Thoracic aorta (tissue), 2 donors: ENCODE measurements at places on chromosomes 2 and 18. TPM values are rescaled to one million over a fixed set of nuclear protein-coding genes. Genes with fewer than 3 reads are reported as not detected.

- no peak for DNase-seq
Observed at GRCh38 chr2:208638059-208638458, 231.5 kb downstream of the PTH2R start.

DNA sequence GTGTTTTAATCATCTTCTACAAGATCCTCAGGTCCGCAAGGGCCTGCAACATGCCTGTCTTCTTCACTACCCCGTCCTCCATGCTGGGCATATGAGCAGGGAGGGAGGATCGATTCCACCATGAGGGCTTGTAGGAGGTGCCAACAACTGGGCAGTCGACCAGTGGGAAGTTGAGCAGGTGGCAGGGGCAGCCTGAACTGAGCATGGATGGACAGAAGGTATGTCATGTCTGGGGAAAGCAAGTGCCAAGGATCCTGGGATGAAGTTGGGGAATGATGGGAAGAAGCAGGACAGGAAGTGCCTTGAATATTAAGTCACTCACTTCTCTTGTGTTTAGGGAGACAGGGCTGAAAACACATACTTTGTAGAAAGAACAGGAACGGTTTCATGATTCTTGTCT, 44.7 kb downstream of the CTIF start:
- no peak for DNase-seq

DNA sequence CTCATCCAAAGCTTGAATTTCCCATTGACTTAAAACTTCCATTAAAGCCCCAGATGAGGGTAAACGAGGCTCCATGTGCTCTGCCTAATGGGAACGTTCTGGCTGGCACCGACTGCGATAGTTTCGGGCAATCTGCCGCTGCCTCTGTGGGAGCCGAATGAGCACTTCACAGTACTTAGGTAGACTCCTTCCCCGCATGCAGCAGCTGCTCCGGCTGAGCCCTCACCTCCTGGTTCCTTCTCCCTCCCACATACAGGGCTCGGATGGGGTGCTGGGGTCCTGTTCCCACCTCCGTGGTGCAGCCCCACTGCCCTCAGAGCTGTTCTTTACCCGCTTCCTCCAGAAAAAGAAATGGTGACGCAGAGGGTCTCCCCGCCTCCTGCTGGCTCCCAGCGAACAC, 476.5 kb upstream of the SALL3 start:
- DNase-seq, result no peak

- no peak for DNase-seq
Observed at GRCh38 chr2:43196768-43197587, 29.4 kb downstream of the ZFP36L2 start.

GRCh38 chr2:121133551-121134319, 151.3 kb downstream of the TFCP2L1 start:
- DNase-seq, result no peak

- no peak for DNase-seq
Observed at GRCh38 chr2:3930246-3930645, 226.9 kb downstream of the DCDC2C start.

DNA sequence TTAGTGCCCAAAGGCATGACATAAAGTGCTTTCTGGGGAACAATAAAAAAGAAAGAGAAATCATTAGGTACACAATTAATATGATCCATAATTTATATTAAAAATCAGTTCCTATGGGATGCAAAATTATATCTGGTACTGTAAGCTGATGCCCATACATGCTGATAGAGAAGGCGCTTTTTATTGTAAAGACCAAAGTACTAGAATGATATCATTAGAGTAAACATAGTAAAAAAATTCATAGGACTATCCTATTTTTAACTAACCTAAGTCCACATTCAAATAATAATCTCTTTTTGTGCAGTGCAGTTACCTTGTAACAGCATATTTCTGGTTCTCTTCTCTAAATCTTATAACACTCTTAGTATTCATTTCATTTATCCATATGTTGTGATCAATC, 252.2 kb downstream of the ASXL3 start:
- DNase-seq, result no peak

GRCh38 chr2:223090039-223090438, 38.0 kb downstream of the KCNE4 start:
- DNase-seq, result no peak

GRCh38 chr2:40281021-40281940, 170.6 kb downstream of the SLC8A1 start:
- no peak for DNase-seq

- no peak for DNase-seq
Observed at GRCh38 chr2:220001751-220002150, 374.3 kb downstream of the SLC4A3 start.

DNA sequence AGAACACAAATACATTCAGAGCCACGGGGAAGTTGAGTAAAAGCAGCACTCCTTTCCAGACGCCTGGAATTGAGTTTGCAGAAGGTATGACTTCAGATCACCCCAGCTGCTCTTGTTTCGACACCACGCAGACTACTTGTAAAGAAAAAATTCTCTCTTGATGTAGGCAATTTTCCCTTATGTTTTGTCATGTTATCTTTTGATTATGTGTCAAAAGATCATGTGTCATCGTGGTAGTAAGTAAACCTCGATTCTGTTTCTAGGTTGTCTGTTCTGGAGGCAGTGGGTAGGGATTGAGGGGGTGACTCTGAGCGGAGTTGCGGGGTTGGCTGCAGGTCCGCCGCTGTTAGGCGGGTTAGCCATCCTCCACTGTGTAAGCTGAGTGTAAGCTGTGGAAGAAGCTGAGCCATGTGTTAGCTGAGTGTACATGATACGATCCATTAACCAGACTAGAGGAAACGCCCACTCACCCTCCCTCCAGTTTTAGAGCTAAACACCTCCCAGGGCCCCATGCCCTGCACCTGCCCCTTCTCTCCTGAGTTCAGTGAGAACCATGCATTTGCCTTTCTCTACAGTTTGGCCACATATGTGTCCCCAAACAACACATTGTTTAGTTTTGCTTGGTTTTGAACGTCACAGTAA, 181.8 kb downstream of the SNTG2 start:
- no peak for DNase-seq

- no peak for DNase-seq
Observed at GRCh38 chr2:186636800-186637496, 47.1 kb downstream of the ITGAV start.

- DNase-seq, result no peak
Observed at GRCh38 chr2:58067001-58067400, 20.4 kb downstream of the VRK2 start.

DNA sequence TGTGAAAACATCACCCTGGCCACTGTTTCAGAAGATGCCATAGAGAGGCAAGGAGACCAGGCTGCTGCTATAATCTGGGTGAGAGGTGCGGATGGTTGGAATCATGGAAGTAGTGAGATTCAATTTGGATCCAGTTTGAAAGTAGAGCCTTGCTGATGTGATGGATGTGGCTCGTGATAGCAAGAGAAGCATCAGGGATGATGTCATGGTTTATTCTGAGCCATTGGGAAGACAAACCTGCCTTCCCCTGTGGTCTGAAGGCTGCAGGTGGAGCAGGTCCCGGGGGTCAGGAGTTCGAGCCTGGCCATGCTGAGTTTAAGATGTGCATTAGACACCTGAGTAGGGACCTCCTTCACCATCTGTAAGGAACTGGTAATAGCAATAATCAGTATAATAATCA, 49.6 kb upstream of the CHMP1B start:
- no peak for DNase-seq

DNA sequence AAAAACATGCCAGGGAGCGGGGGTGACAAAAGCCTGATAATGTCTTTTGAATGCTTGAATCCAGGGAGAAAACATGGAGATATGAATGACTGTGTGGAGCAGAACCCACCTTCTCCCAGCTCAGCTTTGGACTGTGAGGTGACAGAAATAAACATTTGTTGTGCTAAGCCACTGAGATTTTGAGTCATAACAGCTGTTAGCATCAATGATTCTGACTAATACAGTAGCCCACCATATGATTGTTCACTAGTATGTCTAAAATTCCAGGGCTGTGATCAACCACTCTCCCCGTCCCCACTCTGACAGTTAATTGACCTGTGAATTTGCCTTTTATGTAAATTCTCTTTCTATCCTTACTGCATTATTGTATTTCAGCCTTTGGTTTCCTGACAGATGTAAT, 69.1 kb downstream of the PDK1 start:
- no peak for DNase-seq

DNA sequence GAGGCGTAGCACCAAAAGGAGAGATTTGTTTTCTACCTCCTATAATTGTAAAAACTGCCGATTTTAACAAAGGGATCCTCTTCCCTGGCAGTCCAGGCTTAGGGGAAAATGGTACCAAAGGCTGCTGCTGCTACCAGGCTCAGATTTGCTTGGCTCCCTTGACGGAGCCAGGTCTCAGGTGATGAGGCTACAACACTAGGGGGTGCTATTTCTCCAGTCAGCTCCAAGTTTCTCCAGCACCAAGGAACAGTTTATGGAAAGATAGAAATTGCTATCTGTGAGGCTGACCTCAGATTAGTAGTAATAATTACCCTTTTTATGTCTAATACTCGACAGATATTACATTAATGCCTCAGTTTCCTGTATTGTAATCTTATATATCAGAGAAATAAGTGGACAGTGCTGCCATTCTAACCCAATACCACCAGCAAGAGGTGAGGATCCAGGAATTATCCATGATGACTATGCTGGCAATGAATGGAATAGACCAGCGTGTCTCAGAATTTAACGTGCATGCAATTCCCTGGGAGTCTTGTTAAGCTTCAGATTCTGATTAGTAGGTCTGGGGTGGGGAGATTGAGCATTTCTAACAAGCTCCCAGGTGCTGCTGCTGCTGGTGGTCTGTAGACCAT, 111.3 kb downstream of the ESCO1 start:
- DNase-seq, result no peak

DNA sequence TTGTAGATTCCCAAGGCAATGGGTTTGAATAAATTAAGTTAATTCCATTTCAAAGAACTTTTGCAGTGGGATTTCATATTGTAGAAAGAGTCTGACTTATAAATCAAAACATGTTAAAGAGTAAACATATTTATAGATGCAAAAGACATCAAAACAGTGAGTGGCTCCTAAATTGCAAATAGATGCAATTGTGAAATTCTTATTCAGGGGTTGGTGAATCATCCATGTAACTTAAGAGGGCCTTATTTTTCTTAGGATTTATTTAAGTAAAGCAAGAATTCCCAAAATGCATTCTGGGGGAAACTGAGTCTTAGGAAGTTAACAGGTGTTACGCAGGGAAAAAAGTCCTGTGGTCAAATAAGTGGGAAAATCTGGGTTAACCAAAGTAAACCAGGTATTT, 11.3 kb downstream of the TANC1 start:
- DNase-seq, result no peak

- no peak for DNase-seq
Observed at GRCh38 chr18:34729264-34729663, 19.2 kb downstream of the DTNA start.

GRCh38 chr2:239299218-239299939, 101.4 kb downstream of the HDAC4 start:
- DNase-seq, result no peak

GRCh38 chr2:230128623-230129342, 60.1 kb upstream of the SLC16A14 start:
- DNase-seq, result no peak

- DNase-seq, result no peak
Observed at GRCh38 chr2:195319112-195319460, 337.9 kb upstream of the SLC39A10 start.

GRCh38 chr2:86570059-86570458, 6.8 kb upstream of the CHMP3 start:
- no peak for DNase-seq

- no peak for DNase-seq
Observed at GRCh38 chr2:48356701-48357325, 173.1 kb upstream of the STON1 start.

DNA sequence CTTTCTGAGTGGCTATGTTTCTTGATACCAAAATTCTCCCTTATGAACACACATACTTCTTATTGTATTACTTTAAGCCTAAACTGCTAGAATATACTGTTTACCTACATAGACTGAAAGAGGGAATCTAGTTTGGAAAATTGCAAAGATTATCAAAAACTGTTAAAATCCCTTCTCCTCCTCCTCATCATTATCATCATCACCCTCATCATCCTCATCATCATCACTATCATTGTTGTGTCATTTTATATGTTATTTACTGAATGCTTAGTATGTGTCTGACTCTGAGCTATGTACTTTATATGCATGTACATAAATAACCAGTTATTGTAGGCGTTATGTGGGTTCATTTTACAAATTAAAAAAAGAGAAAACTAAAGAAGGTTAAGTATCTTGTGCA, 19.6 kb upstream of the LRP1B start:
- no peak for DNase-seq

- no peak for DNase-seq
Observed at GRCh38 chr2:172725284-172725683, 10.4 kb upstream of the RAPGEF4 start.

The MC4R gene
- total RNA-seq, result not detected

The TRIP12 gene
- 127 TPM for total RNA-seq

The EPB41L3 gene
- 77.2 TPM for total RNA-seq

The SPDYA gene
- total RNA-seq, result 5.3 TPM

The EML6 gene
- 0.81 TPM for total RNA-seq

The LIPG gene
- 30.5 TPM for total RNA-seq

The STARD6 gene
- total RNA-seq, result not detected

The POTEI gene
- total RNA-seq, result not detected

The ATP8B1 gene
- total RNA-seq, result 111 TPM

The DOCK10 gene
- total RNA-seq, result 53.0 TPM

The D2HGDH gene
- 11.1 TPM for total RNA-seq

The FSHR gene
- total RNA-seq, result not detected

The SH3RF3 gene
- 37.4 TPM for total RNA-seq
